Stimulated activated CD4-positive, alpha-beta T cell treated with anti-CD3 and anti-CD28 coated beads, Interleukin-15, amount 100 ng/mL, for 1 hour (primary cell): ENCODE measurements at places on chromosomes 3 and 15.

DNA sequence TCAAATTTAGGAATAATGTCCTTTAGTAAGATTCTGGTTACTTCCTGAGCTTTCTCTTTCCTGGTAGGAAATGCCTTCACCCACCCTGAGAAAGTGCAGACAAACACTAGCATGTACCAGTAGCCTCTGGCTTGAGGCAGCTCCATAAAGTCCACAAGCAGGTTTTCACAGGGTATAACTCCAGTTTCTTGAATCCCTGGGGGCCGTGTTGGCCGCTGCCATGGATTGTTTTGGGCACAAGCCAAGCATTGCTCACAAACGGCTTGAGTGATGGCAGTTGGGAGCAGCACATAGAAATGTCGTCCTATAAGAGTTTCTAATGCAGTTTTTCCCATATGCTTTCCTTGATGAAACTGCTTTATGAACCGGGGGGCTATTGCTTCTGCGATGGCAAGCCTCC is 164.1 kb downstream of the STXBP5L start:
- no peak for DNase-seq

DNA sequence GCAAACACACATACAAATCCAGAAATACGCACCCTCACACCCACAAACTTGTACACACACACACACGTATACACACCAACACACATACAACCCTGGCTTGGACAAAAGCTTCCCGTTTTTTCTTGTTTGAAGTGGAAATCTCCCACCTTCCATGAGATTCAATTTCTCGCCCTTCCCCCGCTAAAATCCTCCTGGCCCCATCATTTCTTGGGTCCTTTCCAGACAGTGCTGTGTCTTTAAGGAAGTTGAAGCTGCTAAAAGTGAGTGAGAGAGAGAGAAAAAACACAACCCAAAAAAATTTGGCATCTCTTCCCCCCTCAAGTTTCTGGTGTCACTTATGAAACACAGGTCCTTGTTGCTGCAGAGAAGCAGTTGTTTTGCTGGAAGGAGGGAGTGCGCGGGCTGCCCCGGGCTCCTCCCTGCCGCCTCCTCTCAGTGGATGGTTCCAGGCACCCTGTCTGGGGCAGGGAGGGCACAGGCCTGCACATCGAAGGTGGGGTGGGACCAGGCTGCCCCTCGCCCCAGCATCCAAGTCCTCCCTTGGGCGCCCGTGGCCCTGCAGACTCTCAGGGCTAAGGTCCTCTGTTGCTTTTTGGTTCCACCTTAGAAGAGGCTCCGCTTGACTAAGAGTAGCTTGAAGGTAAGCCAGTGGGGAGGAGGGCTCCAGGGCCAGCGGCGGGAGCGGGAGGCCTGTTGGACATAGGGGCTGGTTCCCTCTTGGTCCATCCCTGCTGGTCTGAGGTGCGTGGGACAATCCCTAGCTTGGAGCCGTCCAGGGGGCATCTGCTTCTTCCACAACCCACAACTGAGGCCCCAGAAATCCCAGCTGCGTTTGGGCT is at the start of gene ISLR:
TSS of gene ISLR (plus strand) at position 331 of the 839 bp plus-strand sequence. CDS start 1,149 bp downstream, outside the sequence.
- no peak for DNase-seq

GRCh38 chr15:64343222-64343621 is 12.8 kb downstream of the CSNK1G1 start:
- no peak for DNase-seq

- DNase-seq = no peak
These were observed 130.6 kb downstream of the CCNL1 start for GRCh38 chr3:157029365-157029790.

- DNase-seq = no peak
These were observed 41.0 kb downstream of the GPR160 start for GRCh38 chr3:170078620-170079281.

GRCh38 chr3:52820736-52821135 is 9.7 kb downstream of the ITIH4 start:
- no peak for DNase-seq

DNA sequence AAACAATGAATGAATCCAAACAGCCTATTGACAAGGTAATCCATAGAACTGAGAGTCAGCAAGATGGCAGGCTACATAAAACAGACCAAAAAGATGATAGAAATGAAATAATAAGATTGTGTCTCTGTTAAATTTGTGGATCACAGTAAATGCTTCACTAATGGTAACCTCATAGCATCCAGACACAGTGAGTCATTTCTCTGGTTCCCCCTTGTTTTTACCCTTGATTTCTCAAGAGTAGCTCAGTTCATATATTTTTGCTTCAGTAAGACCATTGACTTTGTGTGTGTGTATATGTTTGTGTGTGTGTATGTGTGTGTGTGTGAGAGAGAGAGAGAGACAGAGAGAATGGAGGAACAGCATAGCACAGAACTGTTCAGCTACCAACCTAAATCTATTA is 546.9 kb downstream of the RBMS3 start:
- no peak for DNase-seq

- no peak for DNase-seq
These were observed 4.0 kb upstream of the COL7A1 start for GRCh38 chr3:48599077-48599501.

GRCh38 chr3:171906951-171907676 is 64.0 kb downstream of the TMEM212 start:
- DNase-seq = no peak

GRCh38 chr3:115989684-115990421 is 366.5 kb downstream of the GAP43 start:
- no peak for DNase-seq

- no peak for DNase-seq
These were observed 2.4 kb upstream of the SKIC8 start for GRCh38 chr15:78301828-78302227.

- DNase-seq = no peak
These were observed 13.8 kb downstream of the TRIM59 start for GRCh38 chr3:160435747-160436146.

DNA sequence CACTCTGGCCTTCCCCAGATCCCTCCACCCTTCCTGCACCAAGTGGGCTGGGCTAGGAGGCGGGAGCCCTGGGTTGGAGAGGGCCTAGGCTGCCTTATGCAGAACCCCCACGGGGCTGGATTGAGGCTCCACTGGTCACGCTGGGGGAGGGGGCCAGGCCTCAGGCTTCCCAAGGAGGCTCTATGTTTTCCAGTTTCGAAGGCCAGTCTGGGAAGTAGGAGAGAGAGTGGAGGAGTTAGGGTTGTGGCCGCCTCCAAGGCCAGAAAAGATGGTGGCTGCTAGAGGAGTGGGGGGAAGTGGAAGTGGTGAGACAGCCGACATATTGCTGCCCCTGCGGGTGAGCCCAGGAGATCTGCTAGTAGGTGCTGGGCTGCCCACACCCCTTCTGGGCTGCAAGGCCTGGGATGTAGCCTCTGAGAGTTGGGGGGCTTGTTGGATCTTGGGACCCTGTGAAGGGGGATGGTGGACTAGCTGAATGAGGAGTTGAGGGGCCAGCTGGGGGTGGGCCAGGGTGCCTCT is 1.2 kb downstream of the GNAI2 start:
- no peak for DNase-seq

DNA sequence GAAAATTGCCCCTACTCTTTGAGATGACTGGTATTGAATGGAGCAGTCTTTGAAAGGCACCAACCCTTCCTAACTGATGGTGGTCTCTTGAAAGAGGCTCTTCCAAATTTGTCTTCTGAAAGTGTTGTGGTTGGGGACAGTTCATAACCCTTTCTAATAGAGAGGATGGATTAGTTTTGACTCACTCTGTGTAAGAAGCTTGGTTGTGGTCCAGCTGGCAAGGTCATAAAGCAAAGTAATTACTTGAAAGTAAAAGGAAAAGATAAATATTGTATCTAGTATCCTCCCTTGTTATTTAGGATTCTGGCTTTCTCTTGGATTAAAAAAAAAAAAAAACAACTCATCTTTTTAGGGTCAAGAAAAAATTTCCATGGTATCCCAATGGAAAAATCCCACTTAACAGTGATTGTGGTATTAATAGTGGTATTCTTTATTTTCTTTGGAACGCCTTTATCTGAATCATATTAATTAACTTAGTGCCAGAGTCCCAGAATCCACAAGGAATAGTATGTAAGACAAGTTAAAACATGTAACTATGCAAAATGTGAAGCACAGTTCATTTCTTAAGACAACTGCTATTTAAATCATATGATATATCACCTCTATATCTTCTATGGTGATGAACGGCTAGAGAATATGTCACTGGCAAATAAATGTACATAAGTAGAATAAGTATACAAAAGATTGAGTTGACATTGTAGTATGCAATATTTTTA is 469.3 kb upstream of the CDIN1 start:
- DNase-seq = no peak

DNA sequence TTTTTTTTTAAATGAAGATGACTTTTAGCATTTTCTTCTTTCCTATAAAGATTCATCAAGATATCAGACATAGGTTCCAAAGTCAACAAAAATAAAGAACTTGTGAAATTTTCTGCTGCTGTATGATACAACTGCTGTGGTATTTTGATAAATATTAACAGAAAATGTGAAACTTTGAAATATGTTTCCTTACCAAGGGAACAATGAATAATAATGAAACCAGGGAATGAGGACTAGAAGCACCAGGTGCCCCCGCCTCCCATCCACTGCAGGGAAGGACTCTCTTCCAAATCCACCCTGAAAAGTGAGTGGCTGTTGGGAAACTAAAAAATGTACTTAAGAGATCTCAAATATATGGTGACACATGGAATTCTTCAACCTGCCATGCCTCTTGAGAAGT is 198.4 kb downstream of the FHIT start:
- no peak for DNase-seq

DNA sequence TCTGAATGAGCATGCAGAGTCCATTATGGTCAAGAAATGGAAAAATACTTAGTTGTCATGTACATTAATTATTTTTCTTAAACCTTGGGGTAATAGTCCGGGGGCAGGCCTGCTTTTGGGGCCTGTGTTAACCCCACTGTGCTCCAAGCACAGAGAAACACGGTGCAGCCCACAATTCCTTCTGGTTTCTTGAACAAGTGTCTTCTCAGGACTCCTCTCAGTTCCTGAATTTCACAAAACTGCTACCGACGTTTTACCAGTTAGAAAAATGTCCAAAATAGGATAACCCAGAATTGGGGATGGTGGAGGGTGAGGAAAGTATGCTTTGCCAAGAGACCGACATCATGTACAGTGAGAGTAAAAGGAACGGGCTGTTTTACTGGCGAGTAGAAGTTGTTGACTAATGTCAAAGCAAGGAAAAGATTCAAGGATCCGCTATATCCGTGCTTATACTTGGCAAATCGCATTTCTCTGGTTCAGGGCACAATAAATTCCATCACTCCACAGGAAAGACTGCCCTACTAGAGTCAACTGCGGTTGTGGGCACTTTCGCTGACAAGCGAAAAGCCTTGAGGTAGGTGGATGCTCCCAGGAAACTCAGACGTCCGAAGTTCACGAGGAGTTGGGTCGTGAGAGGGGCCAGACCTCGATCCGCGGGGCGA is 495 bp upstream of the NXPE3 start:
- DNase-seq = no peak

DNA sequence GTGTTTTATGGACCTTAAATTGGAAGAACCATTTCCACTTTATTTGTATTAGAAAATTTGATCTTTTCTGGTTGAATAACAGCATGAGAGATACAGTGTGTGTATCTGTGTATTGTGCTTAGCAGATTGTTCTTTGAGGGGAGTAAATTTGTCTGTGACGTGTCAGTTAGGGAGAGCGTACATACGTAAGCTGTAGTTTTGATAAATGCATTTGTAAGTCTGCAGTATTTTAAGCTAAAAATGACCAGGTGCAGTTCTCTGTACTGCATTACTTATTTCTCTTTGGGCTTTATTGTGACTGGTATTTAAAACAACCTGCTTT is 264.8 kb downstream of the ROBO2 start:
- DNase-seq = no peak

DNA sequence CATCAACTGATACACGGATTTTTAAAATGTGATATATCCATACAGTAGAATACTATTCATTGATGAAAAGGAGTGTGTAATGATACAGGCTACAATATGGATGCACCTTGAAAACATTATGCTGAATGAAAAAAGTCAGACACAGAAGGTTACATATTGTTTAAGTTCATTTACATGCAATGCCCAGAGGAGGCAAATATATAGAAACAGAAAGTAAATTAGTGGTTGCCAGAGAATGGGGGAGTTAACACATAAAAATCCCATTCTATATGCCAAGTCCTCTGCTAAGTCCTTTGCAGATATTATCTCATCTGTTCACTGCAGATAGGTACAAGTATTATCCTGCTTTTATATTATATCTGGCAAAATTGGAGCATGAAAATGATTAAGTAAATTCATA is 22.1 kb upstream of the CDIN1 start:
- no peak for DNase-seq

DNA sequence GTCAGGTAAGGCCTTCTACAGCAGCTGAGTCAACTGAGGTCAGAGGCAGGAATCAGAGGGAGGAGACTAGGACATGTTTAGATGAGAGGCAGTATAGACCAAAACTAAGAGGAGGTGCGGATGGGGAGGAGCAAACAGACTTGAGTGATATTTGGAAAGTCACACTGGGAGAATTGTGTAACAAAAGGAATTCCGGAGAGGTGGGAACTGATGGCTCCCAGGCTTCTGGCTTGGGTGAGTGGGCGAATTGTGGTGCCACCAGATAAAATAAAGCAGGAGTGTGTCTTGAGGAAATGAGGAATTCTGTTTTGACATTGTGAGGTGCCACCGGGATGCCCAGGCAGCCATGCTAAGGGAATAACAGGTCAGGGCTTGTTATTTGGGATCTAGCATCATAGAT is 3.3 kb upstream of the TM6SF1 start:
- DNase-seq = no peak

- no peak for DNase-seq
These were observed 27.5 kb downstream of the AMOTL2 start for GRCh38 chr3:134346744-134347143.

- DNase-seq = no peak
These were observed 47.9 kb upstream of the CCDC80 start for GRCh38 chr3:112688819-112689218.
